WTC11 (cell line): ENCODE measurements at places on chromosomes 7 and 10.

- DNase-seq: no peak
These were observed 17.6 kb upstream of the VSIR start for GRCh38 chr10:71790749-71791440.

- peak; percentile 83 for DNase-seq
These were observed 4.7 kb upstream of the NOS3 start for GRCh38 chr7:150986099-150986512.

GRCh38 chr10:18144928-18145327 is 4.7 kb downstream of the CACNB2 start:
- peak; percentile 23 for DNase-seq

DNA sequence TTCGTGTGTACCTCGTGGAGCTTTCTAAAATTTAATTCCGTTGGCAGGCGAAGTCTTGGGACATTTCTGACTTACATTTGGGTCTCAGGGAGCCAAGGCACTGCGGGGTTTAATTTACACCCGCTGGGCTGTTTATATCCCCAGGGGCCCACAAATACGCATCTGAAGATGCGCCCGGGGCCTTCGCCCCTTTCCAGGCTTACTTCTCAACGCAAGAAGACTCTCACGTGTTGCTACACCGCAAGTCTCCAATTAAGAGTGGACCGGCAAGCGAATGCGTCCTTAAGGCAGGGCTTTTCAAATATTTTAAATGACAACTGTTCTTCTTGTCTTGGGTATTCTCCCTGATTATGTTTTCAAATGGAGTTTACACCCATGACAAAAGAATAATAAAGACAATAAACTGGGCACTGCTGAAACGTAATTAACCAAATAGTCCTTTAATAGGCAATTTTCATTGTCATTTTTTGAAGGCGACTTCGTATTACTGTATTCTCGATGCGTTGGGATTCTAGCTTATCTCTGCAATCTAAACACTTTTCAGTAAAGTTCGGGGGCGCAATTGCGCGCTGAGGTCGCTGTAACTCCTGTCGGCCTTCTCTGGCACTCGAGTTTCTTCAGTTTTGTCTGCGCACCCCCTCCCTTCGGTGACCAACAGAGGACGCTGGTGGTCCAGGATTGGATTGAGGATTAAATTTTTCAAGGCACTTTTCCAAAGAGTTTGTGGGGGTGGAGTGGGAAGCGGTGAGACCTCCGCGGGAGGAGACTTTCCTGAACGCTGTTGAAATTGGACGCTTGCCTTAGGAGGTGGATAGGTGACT is 837 bp upstream of the IGFBP3 start:
- DNase-seq: peak; percentile 80

DNA sequence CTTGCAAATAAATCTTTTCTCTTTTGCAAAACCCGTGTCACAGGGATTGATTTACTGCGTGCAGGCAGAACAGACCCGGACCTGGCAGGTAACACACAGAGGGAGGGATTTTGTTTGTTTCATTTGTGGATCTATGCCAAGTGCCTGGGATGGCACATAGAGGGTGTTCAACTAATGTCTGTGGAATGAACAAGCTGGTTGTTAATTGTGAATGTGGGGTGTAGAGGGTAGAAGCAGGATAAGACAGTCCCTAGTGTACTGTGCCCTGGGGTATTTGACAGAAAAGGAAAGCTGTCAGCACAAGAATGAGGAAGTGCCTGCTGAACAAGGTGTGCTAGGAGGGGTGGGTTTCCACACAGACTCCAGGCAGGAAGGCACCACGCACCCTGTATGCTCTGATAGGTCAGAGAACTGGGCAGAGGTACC is 331.8 kb downstream of the CALN1 start:
- DNase-seq: no peak

DNA sequence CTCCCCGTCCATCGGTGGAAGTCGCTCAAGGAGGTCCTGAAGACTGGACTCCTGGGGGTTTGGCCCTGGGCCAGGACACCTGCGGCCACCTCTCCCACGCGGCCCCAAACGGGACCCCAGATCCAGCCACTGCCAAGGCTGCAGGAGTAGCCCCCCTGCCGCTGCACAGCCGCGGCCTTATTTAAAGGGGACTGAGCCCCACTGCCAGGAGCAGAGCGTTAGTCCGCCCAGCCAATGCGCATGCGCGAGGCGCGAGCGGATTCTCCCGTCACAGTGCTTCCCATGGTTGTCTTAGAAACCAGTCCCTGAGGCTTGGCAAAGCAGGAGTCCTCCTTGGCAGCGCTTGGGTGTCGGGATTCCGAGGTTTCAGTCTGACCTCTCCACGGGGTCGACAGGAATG is 320.0 kb downstream of the ZNF716 start:
- DNase-seq: no peak

DNA sequence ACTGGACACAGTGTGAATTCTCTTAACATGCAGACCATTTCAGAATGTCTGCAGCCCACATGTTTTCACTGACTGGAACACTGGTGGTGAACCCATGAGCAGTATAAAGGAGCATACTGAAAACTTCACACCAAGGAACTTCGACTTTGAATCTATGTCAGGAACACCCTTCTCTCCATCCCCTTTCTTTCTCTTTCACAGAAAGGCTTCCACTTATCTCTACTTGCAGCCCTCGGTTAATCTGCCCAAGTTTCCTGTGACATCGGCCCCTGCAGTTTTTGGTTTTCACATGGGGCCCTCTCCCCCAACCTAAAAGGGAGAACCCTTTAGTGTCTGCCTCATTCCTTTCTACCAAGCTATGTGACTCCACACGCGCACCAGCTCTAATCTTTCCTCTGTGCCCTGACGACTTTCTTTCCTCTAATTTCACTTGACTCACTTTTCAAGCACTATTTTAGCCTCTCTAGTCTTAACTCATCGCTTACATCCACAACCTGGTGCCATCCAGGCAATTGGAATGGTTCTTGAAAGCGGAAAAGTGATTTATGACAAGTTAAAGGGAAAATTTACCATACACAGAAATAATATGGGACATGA is 70.1 kb downstream of the RELN start:
- no peak for DNase-seq
